Suppressor macrophage (primary cell): ENCODE measurements at places on chromosomes 4 and X.

DNA sequence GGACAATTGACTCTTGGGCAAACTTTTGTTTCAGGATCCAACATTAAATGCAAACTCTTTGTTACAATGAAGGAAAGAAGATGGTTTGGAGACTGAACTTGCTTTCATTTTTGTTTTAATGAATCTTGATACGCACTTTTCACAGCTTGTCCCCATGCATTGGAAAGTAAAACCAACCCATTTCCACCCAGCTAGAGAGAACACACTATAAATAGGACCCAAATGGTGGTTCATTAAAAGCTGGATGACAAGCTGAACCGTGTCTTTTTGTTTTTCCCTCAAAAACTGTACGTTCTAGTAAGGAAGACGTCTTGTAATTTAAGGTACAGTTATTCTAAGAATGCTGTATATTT is 95.3 kb upstream of the EGFL6 start:
- DNase-seq: no peak

DNA sequence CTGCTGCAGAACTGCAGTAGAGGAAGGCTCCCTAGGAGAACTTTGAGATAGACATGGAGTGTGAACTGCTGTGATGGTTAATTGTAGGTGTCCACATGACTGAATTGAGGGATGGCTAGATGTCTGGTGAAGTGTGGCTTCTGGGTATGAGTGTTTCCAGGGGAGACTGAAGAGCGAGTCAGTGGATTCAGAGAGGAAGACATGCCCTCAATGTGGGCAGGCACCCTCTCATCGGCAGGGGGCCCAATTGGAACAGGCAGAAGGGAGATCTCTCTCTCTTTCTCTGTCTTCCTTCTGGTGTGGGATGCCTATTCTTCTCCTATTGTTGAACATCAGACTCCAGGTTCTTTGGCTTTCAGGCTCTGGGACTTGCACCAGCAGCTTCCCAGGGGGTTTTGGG is 304.7 kb upstream of the GATB start:
- no peak for DNase-seq

GRCh38 chr4:175823015-175823742 is 11.1 kb upstream of the GPM6A start:
- no peak for DNase-seq

GRCh38 chr4:3079694-3080123 is 5.2 kb downstream of the HTT start:
- DNase-seq: peak; percentile 80

GRCh38 chr4:177128306-177128705 is 181.4 kb upstream of the NEIL3 start:
- DNase-seq: no peak

DNA sequence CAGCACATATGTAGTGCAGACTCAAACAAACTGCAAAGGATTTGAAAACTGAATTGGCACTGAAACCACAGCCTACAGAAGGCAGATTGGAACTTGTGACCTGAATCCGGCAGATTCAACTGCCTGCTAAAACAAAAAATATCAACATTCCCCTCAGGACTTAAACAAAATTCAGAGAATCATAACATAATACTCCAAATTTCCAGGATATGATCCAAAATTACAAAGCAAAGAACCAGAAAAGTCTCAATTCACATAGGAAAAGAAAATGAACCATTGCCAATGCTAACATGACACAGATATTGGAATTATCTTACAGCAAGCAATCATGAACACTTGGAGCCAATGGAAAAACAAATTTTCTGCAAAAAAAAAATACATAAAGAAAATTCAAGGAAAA is 250.4 kb downstream of the PRDM5 start:
- no peak for DNase-seq

GRCh38 chr4:53507671-53508286 is 83.5 kb downstream of the LNX1 start:
- no peak for DNase-seq

- DNase-seq: peak; percentile 59
Measured at GRCh38 chr4:2734612-2735011, 21.5 kb downstream of the TNIP2 start.

DNA sequence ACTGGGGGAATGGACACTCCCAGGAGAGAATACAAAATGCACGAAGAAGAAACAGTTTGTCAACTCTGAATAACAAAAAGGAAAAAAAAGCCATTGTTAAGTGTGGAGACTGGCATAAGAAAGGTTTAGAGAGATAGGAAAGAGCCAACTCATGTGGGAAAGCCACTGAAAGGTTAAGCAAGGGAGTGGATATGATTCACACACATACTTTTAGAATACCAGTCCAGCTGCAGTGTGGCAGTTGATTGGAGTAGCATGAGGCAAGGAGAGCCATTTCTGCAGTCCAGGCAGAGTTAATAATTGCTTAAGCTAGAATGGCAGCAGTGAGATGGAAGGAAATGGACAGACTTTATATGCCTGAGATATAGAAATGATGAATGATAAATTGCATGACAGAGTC is 36.9 kb upstream of the ADAD1 start:
- DNase-seq: no peak

- no peak for DNase-seq
Measured at GRCh38 chrX:132171881-132172280, 44.1 kb upstream of the FRMD7 start.

DNA sequence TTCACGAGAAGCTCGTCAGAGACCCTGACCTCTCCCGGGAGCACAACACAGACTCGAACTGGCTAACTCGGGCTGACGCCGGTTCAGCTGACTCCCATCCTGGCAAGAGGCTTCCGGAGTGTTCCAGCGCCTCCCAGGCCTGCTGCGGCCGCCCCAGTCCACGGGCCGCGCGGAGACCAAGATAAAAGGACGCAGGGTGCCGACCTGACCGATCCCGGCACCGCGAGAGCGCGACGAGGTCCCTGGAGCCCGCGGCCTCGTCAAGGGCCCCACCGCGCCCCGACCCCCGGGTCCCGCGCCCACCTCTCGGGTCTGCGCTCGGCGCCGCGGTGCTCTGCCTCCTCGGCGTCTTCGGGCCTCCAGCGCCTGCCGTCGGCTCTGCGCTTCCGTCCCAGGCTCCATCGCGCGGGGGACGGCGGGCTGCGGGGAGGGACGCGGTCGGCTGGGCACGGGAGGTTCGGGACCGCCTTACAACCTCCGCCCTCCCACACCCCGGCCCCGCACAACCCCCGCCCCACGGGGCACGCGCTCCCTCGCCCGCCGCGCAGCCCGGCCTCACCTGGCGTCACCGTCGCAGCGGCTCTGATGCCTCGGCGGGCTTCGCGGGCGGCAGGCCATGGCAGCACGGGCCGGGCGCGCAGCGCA is 426 bp downstream of the SLBP start:
- peak; percentile 65 for DNase-seq

DNA sequence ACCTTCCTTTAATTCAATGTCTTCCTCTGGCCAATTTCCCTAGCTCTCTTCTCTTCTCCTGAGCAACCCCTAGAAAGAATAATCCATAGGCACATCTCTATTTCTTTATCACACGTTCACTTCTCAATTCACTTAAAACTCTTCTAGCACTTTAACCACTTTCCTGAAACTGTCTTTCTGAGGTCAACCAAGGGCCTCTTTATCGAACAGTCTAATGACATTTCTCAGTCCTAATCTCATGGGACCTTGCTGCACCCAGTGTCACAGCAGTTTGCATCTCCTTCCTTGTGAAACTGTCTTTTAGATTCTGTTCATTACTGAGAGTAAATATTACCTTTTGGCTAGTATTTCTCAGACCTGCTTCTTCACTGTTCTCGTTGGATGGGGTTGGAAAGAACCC is 285.3 kb upstream of the RASGEF1B start:
- no peak for DNase-seq

DNA sequence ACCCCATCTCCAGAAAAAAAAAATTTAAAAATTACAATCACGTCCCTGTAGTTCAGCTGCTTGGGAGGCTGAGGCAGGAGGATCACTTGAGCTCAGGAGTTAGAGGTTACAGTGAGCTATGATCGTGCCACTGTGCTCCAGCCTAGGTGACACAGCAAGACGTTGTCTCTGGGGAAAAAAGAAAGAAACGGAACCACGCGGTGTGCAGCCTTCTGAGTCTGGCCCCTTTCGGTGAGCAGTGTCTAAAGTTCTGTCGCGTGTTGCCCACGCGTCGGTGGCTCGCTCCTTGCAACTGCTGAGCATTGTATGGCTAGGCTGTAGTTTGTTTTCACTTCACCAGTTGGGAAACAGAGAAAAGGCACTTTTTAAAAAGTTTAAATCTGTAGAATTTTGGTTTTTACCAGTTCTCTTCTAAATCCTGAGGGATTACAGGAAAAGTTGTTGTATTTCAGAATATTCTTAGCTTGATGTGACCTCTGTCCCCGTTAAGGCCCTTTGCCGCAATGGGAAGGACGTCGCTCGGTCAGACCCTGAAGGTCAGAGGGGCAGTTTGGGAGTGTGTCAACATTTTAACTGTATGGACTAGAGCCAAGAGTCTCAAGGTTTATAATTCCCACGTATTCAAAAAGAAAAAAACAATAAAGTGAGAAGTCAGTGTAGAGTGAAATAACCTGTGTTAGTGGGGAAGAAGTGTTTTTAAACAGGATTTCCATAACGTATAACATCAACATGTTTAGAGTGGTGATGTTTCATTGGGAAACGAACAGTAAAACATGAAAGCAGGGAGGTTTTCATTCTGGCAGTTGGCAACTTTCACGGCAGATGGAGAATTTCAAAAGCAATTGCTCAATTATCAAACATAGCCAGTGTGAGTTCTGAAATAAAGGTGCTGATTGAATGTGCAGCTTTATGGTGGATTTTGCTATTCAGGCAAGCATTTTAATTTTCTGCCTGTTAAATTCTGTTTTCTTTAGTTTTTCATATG is 45.8 kb upstream of the MSANTD1 start:
- peak; percentile 58 for DNase-seq

GRCh38 chr4:102696758-102697157 is 64.0 kb downstream of the MANBA start:
- DNase-seq: no peak

- DNase-seq: no peak
Measured at GRCh38 chrX:107878106-107878505, 52.4 kb downstream of the MID2 start.

DNA sequence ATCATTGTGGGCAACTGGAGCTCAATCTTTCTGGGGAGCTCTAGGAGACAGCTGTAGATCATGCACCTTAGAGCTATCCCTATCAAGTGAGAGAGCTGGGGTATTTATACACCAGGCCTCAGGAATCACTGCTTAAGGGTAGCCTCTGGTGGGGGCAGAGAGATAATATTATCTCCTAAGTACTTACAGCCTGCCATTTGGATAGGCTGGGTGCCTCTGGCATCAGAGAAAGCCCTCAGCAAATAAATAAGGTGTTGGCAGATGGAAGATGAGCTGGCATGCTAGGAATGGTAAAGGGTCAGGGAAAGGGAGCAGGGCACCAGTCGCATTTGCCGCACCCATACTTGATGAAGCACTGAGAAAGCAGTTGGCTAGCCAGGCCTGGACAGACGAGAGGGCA is 75.9 kb downstream of the HCCS start:
- no peak for DNase-seq

- peak; percentile 6 for DNase-seq
Measured at GRCh38 chr4:69830560-69831269, 29.2 kb downstream of the SULT1E1 start.

DNA sequence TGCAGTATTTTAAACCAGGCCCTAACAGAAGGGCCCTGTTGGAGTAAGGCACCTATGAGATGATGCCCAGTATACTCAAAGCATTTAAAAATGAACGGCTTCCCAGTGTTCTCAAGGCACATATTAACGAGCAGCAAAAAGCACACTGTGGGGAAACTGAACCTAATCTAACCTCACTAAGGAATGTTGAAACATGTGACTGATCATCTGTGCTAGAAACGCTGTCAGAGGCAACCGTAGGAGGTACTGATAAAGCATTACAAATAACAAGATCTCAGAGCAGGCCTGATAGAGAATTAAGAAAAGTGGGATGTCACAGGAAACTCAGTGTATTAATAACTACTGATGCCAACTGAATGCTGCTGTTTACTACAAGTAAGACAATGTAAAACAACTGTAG is 24.0 kb downstream of the ASB9 start:
- DNase-seq: no peak

DNA sequence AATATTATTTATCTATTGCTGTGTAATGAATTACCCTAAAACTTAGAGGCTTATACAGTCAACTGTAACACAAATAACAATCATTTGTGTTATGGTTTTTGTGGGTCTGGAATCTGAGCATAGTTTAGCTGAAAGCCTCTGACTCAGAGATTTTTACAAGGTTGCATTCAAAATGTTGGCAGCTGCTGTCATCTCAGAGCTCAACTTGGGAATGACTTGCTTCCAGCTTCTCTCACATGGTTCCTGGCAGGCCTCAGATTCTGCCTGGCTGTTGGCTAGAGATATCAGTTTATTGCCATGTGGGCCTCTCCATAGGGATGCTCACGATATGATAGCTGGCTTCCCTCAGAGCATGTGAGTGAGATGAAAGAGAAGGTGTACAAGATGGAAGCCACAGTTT is 70.2 kb upstream of the BRWD3 start:
- DNase-seq: no peak

GRCh38 chr4:168787334-168787733 is 222.7 kb downstream of the CBR4 start:
- no peak for DNase-seq

DNA sequence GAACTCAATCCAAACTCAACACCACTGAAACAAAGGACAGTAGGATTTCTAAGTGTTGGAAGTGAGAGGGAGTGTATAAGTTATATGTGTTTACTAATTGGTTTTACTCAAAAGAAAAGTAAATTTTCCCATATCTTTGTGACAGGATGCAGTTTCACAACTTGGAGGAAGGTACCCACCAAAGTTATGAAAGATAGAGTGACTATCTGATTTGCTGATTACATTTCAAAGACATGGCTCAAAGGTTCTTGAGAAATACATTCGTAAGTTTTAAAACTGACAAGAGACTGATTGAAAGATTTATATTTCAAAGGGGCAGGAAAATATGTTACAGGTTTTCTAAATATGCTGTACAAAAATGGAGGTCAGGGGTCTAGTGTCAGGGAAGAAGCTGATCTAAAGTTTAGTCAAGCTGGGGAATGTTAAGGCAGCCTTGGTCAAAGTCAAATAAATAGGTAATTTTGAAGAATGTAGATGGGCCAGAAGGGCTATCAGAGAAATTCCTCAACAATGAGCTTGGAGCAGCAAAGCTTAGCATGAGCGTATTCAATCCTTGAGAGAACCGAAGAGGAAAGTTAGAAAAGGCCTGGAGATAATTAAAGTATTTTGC is 9.7 kb upstream of the COMMD8 start:
- DNase-seq: no peak

- DNase-seq: no peak
Measured at GRCh38 chr4:172776203-172776861, 392.3 kb upstream of the GALNT7 start.

- peak; percentile 24 for DNase-seq
Measured at GRCh38 chr4:116400480-116400879, 684.9 kb downstream of the TRAM1L1 start.
